Upper lobe of left lung (tissue), 6 donors: ENCODE measurements at places on chromosomes 11 and 22. TPM values are rescaled to one million over a fixed set of nuclear protein-coding genes. Genes with fewer than 3 reads are reported as not detected.
A peak's percentile ranks its signal among the peaks of the same experiment; 100 is the strongest.

- no peaks in the 10 kb centered on the region for H3K36me3 ChIP-seq
- DNase-seq = no peak
- no peaks in the 10 kb centered on the region for H3K4me1 ChIP-seq
- H3K27me3 ChIP-seq = no peaks in the 10 kb centered on the region
Measured at GRCh38 chr11:64379160-64379559, 20.2 kb downstream of the RPS6KA4 start.

The CALCA gene
- 1.4 TPM for total RNA-seq

GRCh38 chr11:128354476-128354875 lies 232.9 kb downstream of the ETS1 start:
- H3K4me3 ChIP-seq = no peak overlapping the region
- H3K27me3 ChIP-seq = no peaks in the 10 kb centered on the region
- H3K27ac ChIP-seq = no peak overlapping the region
- no peaks in the 10 kb centered on the region for H3K36me3 ChIP-seq
- no peak for DNase-seq

The POU2AF1 gene
- 9.4 TPM for total RNA-seq

GRCh38 chr11:1916986-1917522 lies 2.4 kb upstream of the TNNT3 start:
- H3K4me1 ChIP-seq = no peaks in the 10 kb centered on the region
- H3K27me3 ChIP-seq = no peaks in the 10 kb centered on the region
- H3K36me3 ChIP-seq = no peaks in the 10 kb centered on the region
- peak; percentile 48 for DNase-seq

- no peaks in the 10 kb centered on the region for H3K27me3 ChIP-seq
- no peak for DNase-seq
- H3K36me3 ChIP-seq = no peaks in the 10 kb centered on the region
- H3K4me3 ChIP-seq = no peak overlapping the region
Measured at GRCh38 chr22:25930083-25930482, 188.1 kb downstream of the MYO18B start.

GRCh38 chr11:78741741-78742140 lies 167.1 kb upstream of the NARS2 start:
- no peak for DNase-seq
- no peaks in the 10 kb centered on the region for H3K36me3 ChIP-seq
- no peaks in the 10 kb centered on the region for H3K4me1 ChIP-seq

DNA sequence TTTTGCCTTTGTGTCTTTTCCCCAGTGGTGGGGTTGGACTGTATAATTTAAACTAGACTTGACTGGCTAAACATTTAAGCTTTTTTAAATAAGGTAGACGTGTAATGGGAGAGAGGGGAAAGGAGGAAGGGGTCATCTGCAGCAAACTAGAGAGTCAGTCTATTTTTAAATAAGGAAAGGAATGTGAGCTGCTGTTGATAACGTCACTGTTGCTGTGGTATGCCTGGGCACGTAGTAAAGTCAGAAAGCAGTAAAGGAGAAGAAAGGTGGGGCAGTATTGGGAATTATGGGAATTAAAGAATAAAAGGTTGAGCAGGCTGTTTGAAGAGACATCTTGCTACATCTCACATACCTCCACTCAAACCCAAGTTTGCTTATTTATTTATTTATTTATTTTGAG lies 80.4 kb upstream of the FSHB start:
- no peak overlapping the region for H3K4me3 ChIP-seq
- no peak overlapping the region for H3K27ac ChIP-seq
- H3K36me3 ChIP-seq = no peaks in the 10 kb centered on the region
- no peak for DNase-seq

- no peaks in the 10 kb centered on the region for H3K4me1 ChIP-seq
- no peak overlapping the region for H3K4me3 ChIP-seq
- no peaks in the 10 kb centered on the region for H3K27me3 ChIP-seq
- no peak for DNase-seq
- H3K36me3 ChIP-seq = no peaks in the 10 kb centered on the region
Measured at GRCh38 chr22:47001288-47001687, 238.8 kb downstream of the TBC1D22A start.

The MUC5AC gene
- total RNA-seq = not detected

DNA sequence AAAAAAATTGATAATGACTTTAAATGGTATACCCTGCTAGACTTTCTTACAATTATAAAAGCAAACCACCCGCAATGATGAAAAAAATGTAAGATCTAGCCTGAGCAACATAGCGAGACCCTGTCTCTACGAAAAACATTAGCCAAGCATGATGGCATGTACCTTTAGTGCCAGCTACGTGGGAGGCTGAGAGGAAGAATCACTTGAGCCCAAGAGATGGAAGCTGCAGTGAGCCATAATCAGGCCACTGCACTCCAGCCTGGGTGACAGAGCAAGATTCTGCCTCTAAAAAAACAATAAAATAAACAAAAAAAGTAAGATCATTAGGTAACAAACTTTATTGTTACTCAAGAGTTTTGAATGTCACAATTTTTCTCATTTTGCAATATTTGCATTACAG lies 39.2 kb downstream of the KMT5B start:
- H3K27ac ChIP-seq = no peak overlapping the region
- H3K36me3 ChIP-seq = peaks cover 19% of the 10 kb centered on the region
- no peaks in the 10 kb centered on the region for H3K4me1 ChIP-seq
- no peak for DNase-seq
- H3K27me3 ChIP-seq = no peaks in the 10 kb centered on the region
- no peak overlapping the region for H3K4me3 ChIP-seq

DNA sequence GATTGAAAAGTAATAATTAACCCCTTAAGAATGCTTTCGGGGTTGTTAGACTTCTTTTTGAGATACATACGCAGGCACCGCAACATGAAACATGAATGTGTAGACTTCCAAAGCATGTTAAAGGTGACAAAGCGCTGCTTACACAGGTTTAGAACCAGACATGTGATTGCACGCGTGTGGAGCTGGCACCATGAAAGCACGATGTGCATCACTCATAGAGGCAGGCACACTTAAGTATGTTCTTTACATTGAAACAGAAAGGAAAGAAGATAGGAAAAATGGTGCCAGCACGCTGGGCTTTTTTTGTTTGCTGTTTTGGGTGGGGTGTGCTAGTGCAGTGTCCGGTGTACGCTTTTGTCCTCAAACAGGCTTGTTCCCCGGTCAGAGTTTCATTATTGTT lies 83.6 kb upstream of the PPARA start:
- peak overlapping the region; percentile 100 for H3K27ac ChIP-seq
- H3K4me3 ChIP-seq = no peak overlapping the region
- H3K27me3 ChIP-seq = no peaks in the 10 kb centered on the region
- H3K4me1 ChIP-seq = peaks cover 51% of the 10 kb centered on the region
- DNase-seq = no peak
- H3K36me3 ChIP-seq = no peaks in the 10 kb centered on the region

- no peaks in the 10 kb centered on the region for H3K4me1 ChIP-seq
- H3K27me3 ChIP-seq = no peaks in the 10 kb centered on the region
- H3K36me3 ChIP-seq = no peaks in the 10 kb centered on the region
- no peak overlapping the region for H3K4me3 ChIP-seq
- H3K27ac ChIP-seq = no peak overlapping the region
- no peak for DNase-seq
Measured at GRCh38 chr11:48116437-48117228, 100.0 kb upstream of the OR4B1 start.

- H3K4me3 ChIP-seq = no peak overlapping the region
- no peaks in the 10 kb centered on the region for H3K36me3 ChIP-seq
- no peak overlapping the region for H3K27ac ChIP-seq
- no peaks in the 10 kb centered on the region for H3K27me3 ChIP-seq
Measured at GRCh38 chr22:49232319-49233067, 595.2 kb downstream of the BRD1 start.

GRCh38 chr22:37912171-37912570 lies 6.1 kb downstream of the MICALL1 start:
- DNase-seq = no peak
- H3K4me1 ChIP-seq = peaks cover 43% of the 10 kb centered on the region
- no peaks in the 10 kb centered on the region for H3K27me3 ChIP-seq
- H3K4me3 ChIP-seq = no peak overlapping the region
- H3K36me3 ChIP-seq = peaks cover 35% of the 10 kb centered on the region

- DNase-seq = no peak
- H3K27ac ChIP-seq = no peak overlapping the region
- H3K36me3 ChIP-seq = no peaks in the 10 kb centered on the region
- H3K4me3 ChIP-seq = no peak overlapping the region
- no peaks in the 10 kb centered on the region for H3K27me3 ChIP-seq
Measured at GRCh38 chr11:91258876-91259275, 965.7 kb upstream of the FAT3 start.

GRCh38 chr22:45678961-45679912 lies 7.6 kb downstream of the ATXN10 start:
- H3K36me3 ChIP-seq = no peaks in the 10 kb centered on the region
- no peak for DNase-seq
- peaks cover 18% of the 10 kb centered on the region for H3K4me1 ChIP-seq
- H3K27me3 ChIP-seq = no peaks in the 10 kb centered on the region
- H3K4me3 ChIP-seq = no peak overlapping the region

The MRGPRX2 gene
- total RNA-seq = not detected

DNA sequence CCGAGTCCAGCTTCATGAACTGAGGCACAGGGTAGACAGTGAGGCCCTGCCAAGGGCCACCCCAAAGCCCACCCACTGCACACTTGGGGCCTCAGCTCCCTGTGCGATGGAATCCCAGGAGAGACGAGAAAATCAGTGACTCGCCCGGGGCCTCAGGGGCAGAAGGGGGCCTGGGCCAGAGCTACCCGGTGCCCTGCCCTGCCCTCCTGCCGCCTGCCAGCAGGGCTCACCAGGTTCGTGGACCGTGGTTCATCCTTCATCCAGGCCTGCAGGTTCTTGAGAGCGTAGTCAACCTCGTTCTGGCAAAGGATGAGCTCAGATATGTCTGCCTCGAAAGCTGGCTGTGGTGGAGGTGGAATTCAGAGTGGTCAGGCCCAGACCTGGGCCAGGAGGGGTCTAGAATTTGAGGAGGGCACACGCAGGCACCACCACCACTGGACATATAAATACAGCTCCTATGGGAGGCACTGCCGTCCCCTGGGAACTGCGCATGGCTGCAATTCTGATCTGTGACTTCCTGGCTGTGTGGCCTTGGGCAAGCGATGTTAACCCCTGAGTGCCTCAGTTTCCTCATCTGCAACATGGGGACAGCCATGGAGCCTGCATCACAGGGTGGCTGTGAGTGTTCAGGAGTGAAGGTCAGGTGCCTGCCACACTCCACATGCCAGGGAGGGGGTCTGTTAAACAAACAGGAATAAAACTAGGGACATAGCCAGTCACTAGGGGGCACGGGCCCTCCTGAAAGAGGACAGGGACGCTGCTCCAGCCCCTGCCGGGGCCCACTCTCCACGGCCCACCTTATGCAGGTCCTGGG lies 7.5 kb downstream of the ALDH3B2 start:
- H3K27ac ChIP-seq = no peak overlapping the region
- H3K4me3 ChIP-seq = no peak overlapping the region
- no peak for DNase-seq
- H3K4me1 ChIP-seq = no peaks in the 10 kb centered on the region
- no peaks in the 10 kb centered on the region for H3K36me3 ChIP-seq

The SLC6A5 gene
- not detected for total RNA-seq

GRCh38 chr11:48170241-48171233 lies 46.1 kb upstream of the OR4B1 start:
- H3K27me3 ChIP-seq = no peaks in the 10 kb centered on the region
- peaks cover 13% of the 10 kb centered on the region for H3K36me3 ChIP-seq
- H3K4me3 ChIP-seq = no peak overlapping the region
- H3K4me1 ChIP-seq = peaks cover 9% of the 10 kb centered on the region
- no peak for DNase-seq

The PCNX3 gene
- total RNA-seq = 52.2 TPM

DNA sequence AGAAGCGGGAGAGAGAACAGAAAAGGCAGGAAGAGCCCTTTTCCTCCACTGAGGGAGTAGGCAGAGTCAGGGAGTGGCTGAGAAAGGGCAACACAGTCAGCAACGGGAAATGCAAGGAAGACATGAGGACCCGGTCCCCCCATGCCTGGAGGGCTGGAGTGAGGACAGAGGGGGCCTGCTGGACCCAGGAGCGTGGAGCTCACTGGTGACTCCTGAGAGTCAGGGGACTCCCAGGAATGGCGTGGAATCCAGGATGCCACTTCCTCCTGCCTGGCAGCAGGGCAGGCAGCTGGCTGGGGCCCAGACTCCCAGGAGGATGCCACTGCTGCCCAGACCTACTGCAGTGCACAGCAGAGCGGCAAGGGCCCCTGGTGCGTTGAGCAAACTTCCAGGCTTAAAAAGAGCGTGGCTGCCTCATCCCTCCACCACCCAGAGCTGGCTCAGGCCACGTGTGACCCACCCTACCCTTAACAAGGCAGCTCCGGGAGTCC lies 11.3 kb downstream of the C11orf21 start:
- H3K27ac ChIP-seq = peak overlapping the region; percentile 21
- no peak overlapping the region for H3K4me3 ChIP-seq
- no peaks in the 10 kb centered on the region for H3K36me3 ChIP-seq
- no peak for DNase-seq
- no peaks in the 10 kb centered on the region for H3K27me3 ChIP-seq
- H3K4me1 ChIP-seq = no peaks in the 10 kb centered on the region

The RTN4R gene
- 10.0 TPM for total RNA-seq

The SLC22A6 gene
- total RNA-seq = not detected

The OR9G4 gene
- total RNA-seq = not detected

GRCh38 chr22:23684561-23685031 lies 6.2 kb upstream of the RGL4 start:
- no peaks in the 10 kb centered on the region for H3K27me3 ChIP-seq
- peaks cover 38% of the 10 kb centered on the region for H3K36me3 ChIP-seq
- H3K4me1 ChIP-seq = no peaks in the 10 kb centered on the region
- no peak overlapping the region for H3K27ac ChIP-seq

- H3K27ac ChIP-seq = peak overlapping the region; percentile 5
- no peak for DNase-seq
- peaks cover 14% of the 10 kb centered on the region for H3K4me1 ChIP-seq
- no peaks in the 10 kb centered on the region for H3K27me3 ChIP-seq
Measured at GRCh38 chr22:40709752-40710413, 30.6 kb downstream of the MCHR1 start.

DNA sequence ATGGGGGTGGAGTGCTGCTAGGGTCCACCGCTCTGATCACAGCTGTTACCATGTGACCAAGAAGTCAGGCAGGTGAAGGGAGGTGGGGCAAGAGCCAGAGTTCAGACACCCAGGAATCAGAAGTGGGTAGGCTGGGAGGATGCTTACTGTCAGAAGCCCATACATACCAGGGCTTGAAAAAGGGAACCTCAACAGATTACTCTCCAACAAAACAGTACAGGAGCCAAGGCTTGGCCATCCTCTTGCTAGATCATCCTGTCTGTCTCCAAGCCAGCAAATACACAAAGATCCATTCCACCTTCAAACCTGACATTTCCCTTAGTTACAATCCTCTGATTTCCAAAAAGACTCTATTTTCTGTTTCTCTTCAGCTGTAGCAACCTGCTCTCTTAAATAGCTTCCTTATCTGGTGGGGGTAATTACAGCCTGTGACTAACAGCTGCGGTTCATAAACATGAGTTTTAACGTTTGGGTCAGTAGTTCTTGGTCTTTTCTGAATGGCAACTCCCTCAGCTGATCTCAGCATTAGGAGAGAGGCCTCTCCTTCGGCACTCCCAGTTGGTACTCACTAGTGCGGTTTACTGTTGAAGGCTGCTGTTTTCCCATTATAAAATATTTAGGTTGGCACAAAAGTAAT lies 31.1 kb upstream of the WT1 start:
- H3K27me3 ChIP-seq = no peaks in the 10 kb centered on the region
- DNase-seq = no peak
- no peaks in the 10 kb centered on the region for H3K4me1 ChIP-seq
- H3K36me3 ChIP-seq = no peaks in the 10 kb centered on the region
- no peak overlapping the region for H3K4me3 ChIP-seq

GRCh38 chr11:68053117-68053516 lies 14.3 kb downstream of the TCIRG1 start:
- peaks cover 8% of the 10 kb centered on the region for H3K36me3 ChIP-seq
- no peak for DNase-seq

- H3K27ac ChIP-seq = no peak overlapping the region
- H3K4me3 ChIP-seq = no peak overlapping the region
- no peaks in the 10 kb centered on the region for H3K4me1 ChIP-seq
- no peaks in the 10 kb centered on the region for H3K27me3 ChIP-seq
- DNase-seq = no peak
- H3K36me3 ChIP-seq = no peaks in the 10 kb centered on the region
Measured at GRCh38 chr11:70931430-70931829, 320.9 kb downstream of the SHANK2 start.
